NCI-H1048 (cell line): ENCODE measurements at places on chromosomes 13 and 19.
A peak's percentile ranks its signal among the peaks of the same experiment; 100 is the strongest.

DNA sequence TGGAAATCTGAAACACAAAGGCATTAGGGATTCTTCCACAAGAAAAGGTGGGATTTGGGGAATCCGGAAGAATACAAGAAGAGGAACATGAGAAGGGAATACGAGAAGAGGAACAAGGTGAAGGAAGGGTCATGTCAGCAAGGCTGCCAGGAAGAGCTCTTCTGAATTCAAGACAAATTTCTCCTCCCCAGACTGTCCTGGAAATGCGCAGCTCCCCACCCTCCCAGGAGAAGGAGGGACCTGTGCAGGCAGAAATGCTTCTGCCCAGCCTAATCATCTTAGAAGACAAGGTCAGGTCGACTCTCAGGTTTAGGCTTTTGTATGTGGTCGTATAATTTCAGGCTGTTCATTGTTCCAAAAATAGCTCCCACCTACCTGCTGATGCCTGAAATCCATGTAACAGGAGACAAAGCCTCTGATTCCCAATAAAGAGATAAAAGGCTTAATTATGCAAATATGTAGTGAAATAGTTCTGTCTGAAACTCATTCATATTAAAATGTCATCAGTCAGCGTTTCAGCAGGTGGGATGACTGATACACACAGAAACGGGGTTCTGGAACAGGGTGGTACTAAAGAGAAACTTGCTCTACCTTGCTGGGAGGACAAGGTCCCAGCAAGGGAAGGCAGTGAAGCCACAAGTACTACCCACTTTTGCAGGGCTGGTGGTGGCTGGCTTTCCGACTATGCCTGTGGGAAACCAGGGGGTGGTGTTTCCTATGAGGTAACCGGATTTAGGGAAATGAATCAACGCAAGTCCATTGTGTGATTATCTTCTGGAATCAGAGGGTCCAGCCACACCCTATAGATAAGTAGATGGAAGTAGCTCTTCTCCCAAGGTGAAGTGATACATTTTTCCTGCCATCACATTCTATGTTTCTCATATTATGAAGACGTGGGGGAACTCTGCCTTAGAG, 76.1 kb downstream of the KL start:
- no peak for DNase-seq

- no peak for DNase-seq
Measured at GRCh38 chr19:5697890-5698634, 8.0 kb downstream of the RPL36 start.

DNA sequence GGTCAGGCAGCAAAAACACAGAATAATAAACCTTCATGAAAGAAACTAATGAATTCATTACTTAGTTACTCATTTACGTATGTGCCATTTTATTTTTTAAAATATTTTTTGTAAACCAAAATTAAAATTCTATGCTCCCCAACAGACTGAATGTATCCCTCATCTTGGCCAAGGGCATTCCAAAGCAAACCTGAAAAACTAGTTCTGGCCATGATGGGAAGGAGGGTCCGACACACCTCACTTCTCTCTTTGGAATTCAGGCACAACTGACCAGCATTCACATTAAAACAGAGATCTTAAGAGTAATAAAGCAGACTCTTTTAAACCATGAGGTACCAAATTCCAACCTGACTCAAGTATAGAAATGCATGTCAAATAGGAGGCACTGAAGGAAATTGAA, 1576.9 kb upstream of the SPRY2 start:
- no peak for DNase-seq

- peak; percentile 7 for DNase-seq
Measured at GRCh38 chr13:33119856-33120543, 103.8 kb downstream of the KL start.

DNA sequence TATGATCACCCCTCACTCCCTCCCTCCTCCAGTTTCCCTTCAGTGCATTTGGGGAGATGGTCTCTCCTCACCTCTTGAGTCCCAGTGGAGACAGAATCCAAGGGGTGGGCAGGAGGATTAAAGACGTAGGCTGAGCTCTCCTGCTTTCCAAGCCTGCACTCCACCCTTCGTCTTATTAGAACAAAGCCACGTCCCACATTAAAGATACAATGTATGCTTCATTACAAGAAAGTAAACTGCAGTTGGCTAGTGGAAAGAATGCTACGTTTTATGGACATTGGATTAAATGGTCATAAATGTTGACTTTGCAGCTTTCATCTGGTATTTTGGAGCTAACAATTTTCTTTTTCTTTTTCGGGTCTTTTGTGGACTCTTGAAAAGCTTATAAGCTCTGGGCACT, 1.5 kb upstream of the KLK11 start:
- no peak for DNase-seq

DNA sequence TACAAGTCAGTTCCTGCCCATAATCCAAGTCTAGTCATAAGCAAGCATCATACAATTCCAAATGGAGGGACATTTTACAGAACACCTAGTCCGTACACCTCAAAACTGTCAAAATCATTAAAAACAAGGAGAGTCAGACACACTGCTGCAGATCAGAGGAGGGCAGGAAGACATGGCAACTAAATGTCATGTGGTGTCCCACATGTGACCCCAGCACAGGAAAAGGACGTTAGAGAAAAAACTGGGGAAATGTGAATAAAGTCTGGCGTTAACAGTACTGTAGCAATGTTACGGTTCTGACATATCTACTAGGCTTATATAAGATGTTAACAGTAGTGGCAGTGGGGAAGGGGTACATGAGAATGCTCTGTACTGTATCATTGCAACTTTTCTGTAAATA, 2.3 kb downstream of the ZSCAN5A start:
- DNase-seq, result no peak

GRCh38 chr19:16118489-16119033, 6.9 kb downstream of the RAB8A start:
- DNase-seq, result no peak

DNA sequence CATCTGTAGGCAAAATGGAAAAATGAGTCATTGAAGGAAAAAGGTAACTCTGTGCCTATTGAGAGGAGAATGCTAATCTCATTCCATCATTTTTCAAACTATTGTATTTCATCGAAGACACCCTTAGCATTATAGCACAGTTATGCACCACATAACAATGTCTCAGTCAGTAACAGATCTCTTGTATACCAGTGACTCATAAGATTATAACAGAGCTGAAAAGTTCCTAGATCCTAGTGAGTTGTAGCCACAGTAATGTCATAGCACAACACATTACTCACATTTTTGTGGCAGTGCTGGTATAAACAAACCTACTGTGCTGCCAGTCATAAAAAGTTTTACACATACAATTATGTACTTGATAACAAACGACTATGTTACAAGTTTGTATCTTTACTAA, 1077.6 kb downstream of the DIAPH3 start:
- no peak for DNase-seq

GRCh38 chr19:2805991-2806649, 13.5 kb upstream of the ZNF554 start:
- no peak for DNase-seq

- DNase-seq, result no peak
Measured at GRCh38 chr13:39603424-39603947, 493 bp upstream of the LHFPL6 start.

GRCh38 chr13:98162935-98163334, 14.1 kb downstream of the RNF113B start:
- DNase-seq, result no peak

DNA sequence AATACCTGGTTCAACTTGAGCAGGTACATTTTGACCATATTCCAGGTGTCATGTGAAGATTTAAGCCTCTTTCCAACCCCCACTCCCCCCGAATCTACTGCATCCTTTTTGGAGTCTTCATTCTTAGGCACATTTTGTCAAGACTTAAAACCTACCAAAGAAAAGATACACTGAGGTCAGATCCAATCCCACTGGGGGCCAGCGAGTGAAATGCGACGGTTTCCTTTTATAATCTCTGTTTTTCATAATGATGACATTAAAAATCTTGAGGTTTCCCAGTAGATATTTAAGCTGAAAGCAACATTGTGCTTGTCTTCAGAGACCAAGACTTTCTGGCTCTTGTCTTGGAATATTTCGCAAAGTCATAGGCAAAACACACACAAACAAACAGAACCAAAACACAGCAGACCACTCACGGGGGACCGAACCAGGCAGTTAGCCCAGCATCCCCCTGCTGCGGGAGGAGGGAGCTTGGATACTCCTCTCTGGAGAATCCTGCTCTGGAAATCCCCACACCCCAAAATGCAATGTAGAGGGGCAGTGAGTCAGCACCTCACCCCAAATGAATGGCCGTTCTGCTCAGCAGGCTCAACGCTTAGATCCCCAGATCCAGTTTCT, 506 bp upstream of the GAS6 start:
- DNase-seq, result no peak

DNA sequence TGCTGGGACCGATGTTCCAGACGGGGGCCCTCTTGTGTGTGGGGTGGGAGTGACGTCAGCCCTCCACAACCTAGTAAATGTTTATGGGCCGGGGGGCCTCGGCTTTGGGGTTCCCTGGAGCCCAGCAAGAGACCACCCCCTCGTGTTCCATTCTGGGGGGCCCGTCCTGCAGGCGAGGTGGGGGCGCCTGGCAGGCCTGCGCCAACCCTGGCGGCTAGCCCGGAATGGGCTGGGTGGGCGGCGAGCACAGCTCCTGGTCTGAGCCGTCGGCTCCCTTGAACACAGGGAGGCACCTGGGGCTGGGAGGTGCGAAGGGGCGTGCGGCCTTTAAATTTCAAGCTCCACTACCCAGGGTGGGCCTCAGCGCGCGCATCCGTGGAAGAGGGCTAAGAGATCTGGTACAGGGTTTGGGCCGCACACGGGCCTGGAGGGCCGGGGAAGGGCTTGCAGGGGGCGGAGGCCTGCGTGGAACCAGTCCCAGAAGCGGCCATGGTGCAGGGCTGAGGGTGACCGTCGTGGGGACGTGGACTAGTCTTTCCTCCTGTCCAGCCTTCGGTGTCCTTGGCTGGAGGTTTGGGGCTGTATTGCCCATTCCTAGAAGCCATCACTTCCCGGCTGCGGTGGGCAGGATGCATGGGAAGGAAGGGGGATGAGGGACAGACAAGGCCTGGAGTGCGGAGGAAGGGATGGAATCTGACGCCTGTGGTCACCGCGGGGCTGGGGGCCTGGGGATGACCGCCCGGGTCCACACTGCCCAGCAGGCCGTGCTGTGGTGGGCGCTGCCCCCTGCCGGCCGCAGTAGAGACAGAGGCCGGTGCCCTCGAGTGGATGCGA, 11.4 kb downstream of the NDUFA11 start:
- no peak for DNase-seq

- DNase-seq, result no peak
Measured at GRCh38 chr13:23985060-23985459, 87.8 kb upstream of the C1QTNF9B start.

DNA sequence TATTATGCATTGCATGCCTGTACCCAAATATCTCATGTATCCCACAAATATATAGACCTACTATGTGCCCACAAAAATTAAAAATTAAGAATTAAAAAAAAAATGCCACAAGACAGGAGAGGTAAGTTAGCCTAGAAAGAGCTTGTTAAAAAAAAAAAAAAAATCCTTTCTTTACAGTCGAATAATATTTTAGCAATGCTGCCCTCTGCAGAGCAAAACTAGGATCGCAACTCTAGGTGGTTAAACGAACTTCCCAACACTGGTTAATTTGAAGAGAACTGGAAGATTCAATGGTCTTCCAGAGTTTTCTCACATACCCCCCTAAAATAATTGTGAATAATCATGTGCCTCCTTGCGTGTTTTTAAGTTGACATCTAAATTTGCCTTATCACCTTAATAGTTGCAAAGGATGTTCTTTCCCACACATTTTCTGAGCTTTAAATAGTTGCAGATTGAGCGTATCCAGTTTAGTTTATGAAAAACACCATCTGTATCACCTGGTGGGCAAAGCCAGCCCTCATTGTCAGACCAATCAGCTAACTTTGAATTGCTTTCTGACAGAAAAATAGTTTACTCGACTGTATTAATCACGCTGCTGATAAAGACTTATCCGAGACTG, 47.4 kb upstream of the RCBTB2 start:
- no peak for DNase-seq

- DNase-seq, result no peak
Measured at GRCh38 chr19:55536366-55536765, 567 bp downstream of the SBK2 start.

DNA sequence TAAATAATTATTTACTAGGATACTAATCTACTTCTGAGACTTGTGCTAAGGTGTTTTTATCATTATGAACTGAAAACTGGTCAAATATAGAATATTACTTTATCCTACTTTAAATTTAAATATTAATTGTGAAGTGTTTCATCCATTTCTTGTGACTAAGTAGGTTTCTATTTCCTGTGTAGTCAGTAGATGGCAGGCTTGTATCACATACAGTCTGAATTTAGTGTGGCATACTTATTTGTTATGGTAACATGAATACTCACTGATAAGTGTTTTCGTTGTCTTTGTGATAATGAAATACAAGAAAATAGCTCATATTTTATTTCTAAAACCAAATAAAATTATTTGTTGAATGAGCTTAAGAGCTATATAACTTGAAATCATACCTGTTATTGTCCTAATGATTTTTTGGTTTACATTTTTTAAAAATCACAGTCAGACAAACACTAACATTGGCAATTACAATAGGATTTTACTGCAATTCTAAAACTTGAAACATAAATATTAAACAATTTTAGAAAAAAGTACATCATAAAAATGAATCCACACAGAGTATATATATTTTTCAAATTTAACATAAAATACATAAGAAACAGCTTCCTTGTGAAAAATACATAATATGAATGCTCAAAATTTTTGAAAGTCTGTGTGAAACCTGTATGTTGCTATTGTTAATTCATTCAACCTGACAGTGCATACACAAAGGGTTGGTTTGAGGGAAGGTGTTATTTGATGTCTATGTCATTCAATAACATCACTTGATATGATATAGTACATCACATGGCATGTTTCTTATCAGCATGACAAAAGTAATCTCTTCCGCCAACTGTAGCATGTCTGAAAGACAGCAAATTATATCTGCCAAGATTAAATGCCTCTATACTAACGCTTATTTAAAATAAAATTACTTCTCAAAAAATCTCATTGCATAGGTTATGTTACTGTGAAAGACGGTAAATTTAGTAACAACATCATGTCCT, 904.8 kb upstream of the PCDH20 start:
- DNase-seq, result no peak

- no peak for DNase-seq
Measured at GRCh38 chr13:40271931-40272775, 394.3 kb downstream of the FOXO1 start.

DNA sequence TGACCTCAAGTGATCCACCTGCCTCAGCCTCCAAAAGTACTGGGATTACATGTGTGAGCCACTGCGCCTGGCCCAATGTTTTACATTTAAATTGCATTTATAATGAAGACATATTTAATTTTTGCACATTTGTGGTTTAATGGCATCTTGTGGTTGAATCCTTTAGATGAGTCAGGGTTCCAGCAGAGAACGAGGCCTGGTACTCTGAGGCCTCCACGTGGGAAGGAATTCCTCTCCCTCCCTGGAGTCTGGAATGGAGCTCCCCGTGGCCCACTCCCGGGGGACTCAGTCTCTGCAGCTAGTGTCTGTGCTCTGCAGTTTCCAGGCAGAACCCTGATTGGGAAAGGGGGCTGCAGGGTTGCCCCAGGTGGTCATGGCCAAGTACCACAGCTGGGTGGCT, 24.2 kb downstream of the ZFR2 start:
- DNase-seq, result no peak
